ENCODE measurements at places on chromosomes 13 and 19.

- DNase-seq, result no peak
Observed at GRCh38 chr19:45757695-45758094, 11.4 kb downstream of the SIX5 start.

- no peak for DNase-seq
Observed at GRCh38 chr19:54310543-54310942, 2.4 kb downstream of the LILRA5 start.

DNA sequence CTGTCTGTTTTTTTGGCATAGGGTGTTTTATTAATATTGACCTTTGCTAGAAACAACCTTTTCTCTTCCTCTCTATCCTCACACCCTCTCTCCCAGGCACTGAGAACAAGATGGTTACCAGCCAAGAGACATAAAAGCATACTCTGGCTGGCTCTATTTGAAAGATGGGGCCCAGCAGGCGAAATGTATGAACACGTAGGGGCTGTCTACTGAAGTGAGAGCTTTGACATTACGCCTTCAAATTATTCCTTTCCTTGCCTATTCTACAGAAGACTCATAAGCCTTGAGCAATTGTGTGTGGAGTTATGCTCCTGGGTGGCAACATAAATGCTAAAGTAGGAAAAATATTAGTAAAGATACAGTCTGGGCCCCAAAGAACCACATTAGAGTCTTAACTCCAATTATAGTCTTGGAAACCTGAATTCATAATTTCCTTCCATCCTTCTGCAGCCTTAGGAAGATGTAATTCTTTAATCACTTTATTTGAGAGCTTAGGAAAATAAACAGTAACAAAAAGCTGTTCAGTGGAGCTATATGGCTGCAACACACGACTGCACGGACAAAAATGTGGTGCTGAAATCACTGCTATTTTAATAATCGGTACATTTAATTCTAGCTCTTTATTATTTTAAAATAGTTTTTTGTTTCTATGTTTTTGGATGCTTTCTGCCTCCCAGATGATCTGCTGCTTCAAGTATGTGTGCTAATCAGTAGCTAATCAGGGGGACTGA is 122.3 kb upstream of the RNF113B start:
- no peak for DNase-seq

DNA sequence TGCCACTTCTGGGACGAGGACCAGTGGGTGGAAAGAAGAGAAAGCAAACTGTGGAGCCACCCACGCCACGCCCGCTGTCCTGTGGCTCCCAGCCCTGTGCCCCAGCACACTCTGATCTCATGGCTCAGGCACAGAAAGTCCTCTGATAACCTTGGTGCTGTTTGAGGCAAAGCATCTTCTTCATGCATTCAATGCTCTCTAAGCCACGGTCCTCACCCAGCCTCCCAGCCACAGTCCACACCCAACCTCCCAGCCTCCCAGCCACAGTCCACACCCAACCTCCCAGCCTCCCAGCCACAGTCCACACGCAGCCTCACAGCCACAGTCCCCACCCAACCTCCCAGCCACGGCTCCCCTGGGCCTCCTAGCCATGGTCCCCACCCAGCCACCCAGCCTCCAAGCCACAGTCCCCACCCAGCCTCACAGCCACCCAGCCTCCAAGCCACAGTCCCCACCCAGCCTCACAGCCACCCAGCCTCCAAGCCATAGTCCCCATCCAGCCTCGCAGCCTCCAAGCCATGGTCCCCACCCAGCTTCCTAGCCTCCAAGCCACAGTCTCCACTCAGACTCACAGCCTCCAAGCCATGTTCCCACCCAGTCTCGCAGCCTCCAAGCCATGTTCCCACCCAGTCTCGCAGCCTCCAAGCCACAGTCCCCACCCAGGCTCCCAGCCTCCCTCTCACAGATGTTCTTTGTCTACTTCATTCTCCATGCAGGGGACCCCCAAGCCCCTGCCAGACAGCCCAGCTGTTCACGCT is 74.9 kb downstream of the SOX1 start:
- DNase-seq, result no peak

DNA sequence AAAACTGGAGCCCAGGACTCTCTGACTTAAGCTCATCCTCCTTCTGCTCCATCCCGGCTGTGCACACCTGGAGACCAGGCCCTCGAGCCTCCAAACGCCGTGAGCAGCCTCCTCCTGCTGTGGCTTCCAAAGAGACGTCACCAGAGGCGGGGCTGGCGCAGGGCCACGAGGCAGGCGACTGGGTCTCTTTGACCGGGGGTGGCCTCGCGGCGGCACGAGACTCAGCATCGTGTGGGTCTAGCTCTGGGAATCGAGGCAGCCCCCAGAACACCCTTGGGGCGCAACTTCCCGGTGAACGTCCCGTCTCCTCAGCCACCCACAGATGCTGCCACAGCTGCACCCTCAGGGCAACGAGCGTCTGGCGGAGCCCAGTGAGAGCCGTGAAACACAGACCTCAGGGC is 22.8 kb downstream of the RASA3 start:
- DNase-seq, result no peak

- DNase-seq, result no peak
Observed at GRCh38 chr19:18697680-18698079, 14.2 kb downstream of the CRTC1 start.

GRCh38 chr19:40585241-40585981 is 8.7 kb downstream of the SHKBP1 start:
- no peak for DNase-seq

GRCh38 chr19:19463348-19464117 is 51.8 kb downstream of the TSSK6 start:
- peak; percentile 70 for DNase-seq

GRCh38 chr13:33728271-33729037 is 89.5 kb upstream of the RFC3 start:
- DNase-seq, result no peak

DNA sequence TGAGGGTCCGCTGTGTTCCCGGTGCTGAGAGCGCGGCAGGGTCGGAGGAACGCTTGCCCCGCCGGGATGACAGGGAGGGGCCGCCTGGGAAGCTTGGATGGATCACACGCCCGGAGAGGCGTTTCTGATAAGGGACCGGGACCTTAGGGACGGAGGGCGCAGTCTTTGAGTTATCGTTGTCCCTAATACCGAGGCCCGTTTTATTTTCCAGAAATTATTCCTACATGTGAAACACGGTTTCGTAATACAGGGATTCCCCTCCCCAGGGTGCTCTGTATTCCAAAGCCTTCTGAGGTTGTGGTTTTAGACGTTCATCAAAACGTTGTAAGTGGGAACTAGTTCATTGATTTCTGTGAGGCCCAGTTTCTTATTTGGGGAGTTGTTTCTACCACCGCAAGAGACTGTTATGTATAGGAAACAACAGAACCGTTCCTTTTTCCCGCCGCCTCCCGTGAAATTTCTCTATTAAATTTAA is 752 bp downstream of the PDCD5 start:
- DNase-seq, result no peak

DNA sequence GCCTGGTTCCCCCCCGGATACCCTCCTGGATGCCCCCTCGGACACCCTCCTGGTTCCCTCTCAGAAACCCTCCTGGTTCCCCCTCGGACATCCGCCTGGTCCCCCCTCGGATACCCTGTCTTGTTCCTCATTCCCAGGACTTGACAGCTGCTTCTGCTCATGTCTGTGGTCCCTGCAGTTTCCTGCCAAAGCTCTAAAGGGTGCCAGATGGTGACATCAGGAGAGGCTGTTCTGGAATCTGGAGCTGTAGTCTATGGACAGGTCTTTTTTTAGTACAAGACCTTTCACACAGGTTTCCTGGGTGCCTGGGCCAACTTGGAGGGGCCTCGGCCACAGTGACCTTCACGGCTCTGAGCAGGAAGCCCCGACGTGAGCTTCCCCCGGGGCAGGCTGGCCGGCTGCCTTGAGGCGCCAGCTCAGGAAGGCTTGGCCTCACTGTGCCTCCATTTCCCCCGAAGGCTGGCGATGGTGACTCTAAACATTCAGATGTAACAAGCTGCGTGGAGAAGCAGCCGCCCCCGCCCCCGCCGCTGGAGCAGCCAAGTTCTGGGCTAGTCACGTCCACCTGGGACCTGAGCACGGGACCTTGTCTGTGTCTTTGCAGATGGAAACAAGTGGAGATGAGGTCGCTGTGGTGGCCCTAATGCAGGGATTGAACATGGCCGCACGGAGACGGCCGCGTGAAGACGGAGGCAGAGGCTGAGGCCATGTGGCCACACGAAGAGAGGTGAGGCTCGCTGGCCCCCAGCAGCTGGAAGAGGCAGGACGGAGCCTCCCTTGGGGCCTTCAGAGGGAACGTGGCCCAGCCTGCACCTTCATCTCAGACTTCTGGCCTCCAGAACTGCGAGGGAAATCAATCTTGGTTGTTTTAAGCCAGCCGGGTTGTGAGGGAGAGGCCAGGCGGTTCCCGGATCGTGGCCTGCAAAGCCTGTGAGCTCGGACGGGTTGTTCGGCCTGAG is 12.7 kb downstream of the SGTA start:
- DNase-seq, result no peak

DNA sequence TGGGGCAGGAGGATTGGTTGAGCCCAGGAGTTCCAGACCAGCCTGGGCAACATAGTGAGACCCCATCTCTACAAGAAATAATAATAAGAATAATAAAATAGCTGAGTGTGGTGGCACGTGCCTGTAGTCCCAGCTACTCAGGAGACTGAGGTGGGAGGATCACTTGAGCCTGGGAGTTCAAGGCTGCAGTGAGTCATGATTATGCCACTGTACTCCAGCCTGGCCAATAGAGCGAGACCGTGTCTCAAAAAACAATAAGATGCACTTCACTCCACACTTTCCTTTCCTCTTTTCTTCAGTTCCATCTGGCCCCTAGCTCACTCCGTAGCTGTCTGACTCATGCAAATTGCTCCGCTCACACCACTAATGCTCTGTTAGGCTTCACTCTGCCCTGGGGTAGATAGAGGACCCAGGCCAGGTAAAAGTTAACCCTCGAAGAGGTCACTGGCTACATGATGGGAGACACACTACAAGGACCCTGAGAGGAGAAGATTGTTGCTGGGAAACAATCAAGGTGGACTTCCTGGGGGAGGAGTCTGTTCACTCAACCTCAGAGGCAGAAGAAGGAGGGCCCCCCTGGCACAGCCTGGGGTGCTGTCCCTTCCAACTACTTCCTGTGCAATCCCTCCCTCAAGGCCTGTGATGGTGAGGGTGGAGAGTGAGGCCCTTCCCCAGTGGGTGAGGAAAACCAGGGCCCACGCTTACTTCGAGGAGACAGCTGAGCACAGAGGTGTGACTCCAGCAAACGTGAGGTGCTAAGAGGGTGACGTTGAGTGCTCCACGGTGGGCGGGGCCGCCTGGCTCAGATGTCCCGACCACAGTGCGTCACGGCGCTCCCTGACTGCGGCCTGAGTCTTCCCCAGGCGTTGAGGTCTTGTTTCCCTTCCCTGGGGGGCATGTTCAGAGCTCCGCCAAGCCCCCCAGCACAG is 8.8 kb upstream of the TNFSF9 start:
- DNase-seq, result no peak

DNA sequence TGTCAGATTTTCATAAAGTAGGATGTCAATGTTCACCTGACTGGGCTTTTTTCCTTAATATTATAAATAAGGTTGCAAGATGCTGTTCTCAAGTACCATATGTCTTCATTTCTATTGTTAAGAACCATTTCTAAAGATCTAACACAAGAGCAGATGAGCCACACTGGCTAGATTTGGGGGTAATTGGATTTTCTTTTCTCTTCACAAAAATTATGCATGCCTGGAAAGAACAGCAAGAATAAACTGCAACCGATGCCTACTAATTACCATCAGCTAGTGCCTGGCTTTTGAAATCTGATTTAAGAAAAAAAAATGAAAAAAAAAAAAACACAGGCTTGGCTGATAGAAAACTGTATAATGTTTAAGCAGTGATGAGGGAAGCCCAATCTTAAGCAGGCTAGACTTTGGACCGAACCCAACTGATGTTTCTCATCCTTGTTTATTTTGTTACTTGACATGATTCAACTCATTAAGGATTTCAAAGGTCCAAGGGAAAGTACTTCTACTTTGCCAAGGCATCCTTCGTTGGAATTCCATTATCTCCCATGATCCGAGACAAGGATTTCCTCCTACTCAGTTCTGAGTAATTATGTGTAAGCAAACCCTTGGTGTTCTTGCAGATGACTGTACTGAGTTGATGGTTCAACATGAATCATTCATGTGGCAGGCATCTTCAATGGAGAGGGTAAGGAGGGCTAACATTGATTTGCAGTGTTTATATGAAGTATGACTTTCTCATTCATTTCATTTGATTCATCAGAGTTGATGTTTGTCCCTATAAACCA is 300.5 kb downstream of the SPRY2 start:
- DNase-seq, result no peak

DNA sequence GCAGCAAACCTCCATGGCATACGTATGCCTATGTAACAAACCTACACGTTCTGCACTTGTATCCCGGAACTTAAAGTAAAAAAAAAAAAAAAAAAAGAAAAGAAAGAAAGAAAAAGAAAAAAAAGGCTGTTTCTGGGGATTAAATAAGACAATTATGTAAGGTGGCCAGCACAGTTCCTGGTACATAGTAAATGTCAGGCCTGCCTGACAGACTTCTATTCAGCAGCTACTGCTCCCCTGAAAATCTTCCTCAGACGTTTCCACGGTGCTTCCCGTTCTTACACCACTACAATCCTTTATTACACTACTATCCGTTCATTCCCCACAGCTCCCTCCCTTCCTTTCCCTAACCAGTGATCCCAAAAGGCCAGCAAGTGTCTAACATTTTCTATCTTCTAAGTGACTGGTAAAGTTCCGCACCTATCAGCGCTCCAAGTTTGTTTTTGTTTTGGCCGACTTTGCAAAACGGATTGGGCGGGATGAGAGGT is 636 bp upstream of the RB1 start:
- DNase-seq, result no peak

- no peak for DNase-seq
Observed at GRCh38 chr13:49855930-49856329, 63.4 kb upstream of the KPNA3 start.

DNA sequence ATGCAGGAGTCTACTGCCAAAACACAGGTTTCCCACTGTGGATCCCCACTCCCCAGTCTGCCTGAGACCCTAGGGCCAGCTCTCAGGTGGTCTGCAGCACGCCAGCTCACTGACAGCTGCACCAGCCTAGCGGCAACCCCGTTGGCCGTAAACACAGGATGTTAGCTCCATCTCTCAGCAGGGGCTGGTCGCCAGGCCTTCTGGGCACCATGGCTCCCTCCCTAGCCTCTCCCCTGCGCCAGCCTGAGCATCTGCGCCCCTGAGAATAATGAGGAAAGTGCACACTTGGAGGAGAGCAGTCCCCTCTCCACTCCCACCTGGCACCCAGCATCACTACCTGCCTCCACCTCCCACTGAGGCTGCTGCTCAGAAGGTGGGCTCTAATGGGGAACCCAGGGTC is 20.8 kb upstream of the EPHX3 start:
- no peak for DNase-seq

GRCh38 chr19:5676105-5676771 is 4.1 kb downstream of the MICOS13 start:
- no peak for DNase-seq

DNA sequence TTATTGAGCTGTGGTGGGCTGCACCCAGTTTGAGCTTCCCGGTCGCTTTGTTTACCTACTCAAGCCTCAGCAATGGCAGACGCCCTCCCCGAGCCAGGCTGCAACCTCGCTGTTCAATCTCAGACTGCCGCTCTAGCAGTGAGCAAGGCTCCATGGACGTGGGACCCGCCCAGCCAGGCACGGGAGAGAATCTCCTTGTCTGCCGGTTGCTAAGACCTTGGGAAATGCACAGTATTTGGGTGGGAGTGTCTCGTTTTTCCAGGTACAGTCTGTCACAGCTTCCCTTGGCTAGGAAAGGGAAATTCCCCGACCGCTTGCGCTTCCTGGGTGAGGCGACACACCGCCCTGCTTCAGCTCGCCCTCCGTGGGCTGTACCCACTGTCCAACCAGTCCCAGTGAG is 27.7 kb upstream of the UBAC2 start:
- no peak for DNase-seq

- no peak for DNase-seq
Observed at GRCh38 chr19:1118999-1119398, 15.2 kb downstream of the GPX4 start.
